ENCODE measurements at places on chromosomes 1 and 21.
A peak's percentile ranks its signal among the peaks of the same experiment; 100 is the strongest.

- DNase-seq, result no peak
Observed at GRCh38 chr21:32248571-32249461, 30.0 kb downstream of the MIS18A start.

DNA sequence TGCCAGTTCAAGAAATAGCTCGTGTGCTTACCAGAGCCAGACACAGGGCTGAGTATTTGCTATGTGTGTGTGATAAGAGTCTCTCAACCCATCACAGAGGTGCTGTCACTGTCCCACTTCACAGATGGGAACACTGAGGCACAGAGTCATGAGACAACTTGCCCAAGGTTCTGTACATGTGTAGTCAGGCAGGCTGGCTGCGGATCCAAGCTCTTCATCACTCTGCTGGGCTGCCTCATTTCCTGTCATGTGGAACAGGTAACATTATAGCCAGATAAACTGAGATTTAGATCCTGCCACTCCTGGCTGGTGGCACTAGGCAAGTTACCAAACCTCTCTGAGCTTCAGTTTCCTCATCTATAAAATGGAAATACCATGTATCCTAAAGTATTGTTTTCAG lies 77.8 kb downstream of the ITPKB start:
- no peak for DNase-seq

- DNase-seq, result no peak
Observed at GRCh38 chr1:64482720-64483119, 12.8 kb downstream of the CACHD1 start.

GRCh38 chr21:27408826-27409225 lies 441.9 kb upstream of the ADAMTS5 start:
- no peak for DNase-seq

- peak; percentile 28 for DNase-seq
Observed at GRCh38 chr1:240790856-240791255, 178.9 kb upstream of the GREM2 start.

DNA sequence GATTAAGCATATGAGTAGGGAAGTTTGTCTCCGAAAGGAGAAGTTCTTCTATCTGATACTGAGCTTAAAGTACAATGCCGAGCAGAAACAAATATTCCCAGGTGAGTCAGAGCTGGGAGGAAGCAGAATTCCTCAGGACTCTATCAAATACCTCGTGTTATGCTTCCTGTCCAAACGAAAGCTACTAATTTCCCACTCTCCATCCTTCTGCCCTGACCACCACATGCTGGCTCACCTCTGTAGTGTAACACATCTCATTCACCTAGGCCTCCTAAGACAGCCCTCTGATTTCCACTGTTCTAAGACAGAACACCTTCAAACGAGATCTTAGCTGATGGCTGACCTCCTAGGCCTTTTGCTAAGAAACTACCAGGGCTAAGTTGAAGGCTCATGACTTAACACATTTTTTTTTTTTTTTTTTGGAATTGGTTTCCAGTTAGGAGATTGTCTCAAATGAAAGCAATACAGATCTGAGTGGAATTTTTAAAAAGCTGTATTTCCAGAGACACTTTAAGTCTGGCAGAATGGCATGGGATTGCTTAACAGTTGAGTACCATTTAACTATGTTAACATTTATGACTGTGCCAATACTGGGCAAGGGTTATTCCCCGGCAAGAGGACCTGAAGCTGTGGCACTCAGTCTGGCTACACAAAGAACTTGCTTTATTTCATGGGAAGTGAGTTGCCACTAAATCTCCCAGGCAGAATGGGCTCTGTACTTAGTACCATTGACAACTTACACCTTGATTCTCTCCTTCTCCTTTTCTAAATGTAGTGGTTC lies 583.4 kb downstream of the DPYD start:
- DNase-seq, result no peak

DNA sequence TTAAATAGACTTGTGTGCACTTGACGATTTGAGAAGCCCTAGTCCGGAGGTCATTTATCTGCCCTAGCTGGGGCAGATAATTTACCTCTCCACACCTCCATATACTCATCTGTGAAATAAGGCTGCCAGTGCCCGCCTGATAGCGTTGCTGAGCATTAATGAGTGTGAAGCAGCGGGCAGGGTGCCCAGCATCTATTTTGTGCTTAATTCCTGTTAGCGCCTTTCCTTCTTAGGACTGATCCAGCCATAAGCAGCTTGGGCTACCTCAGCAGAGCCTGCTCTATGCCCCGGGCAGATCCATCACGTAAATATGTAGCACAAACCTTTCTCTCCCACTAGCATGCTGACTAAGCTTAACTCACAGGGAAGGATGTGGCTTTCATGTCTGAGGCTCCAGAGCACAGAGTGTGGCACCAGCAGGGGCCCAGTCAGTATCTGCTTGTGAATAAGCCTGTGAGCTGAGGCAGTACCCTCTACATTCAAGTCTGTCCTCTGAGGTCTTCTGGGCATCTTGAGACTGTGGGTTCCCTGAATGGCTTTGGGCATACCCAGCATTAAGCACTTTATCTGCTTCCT lies 21.5 kb upstream of the RNF187 start:
- no peak for DNase-seq

GRCh38 chr21:41362605-41363369 lies 960 bp downstream of the MX2 start:
- no peak for DNase-seq

DNA sequence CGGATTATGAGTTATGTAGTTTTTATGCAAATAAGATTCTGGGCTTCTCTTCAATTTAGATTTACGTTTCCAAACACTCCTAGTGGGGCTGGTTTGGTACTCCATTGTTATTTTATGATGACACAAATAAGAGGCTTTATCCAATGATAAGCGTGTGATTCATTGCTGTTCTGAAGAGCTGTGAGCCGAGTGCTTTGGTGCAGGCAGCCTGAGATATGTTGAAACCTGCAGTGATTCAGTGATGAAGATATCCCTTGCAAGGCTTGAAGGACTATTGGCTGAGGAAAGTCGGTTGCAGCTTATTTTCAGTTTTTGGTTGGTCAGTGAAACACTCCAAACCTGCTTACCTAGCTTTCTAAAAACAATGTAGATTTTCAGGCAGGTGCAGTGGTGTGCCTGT lies 112.2 kb downstream of the RYR2 start:
- no peak for DNase-seq

DNA sequence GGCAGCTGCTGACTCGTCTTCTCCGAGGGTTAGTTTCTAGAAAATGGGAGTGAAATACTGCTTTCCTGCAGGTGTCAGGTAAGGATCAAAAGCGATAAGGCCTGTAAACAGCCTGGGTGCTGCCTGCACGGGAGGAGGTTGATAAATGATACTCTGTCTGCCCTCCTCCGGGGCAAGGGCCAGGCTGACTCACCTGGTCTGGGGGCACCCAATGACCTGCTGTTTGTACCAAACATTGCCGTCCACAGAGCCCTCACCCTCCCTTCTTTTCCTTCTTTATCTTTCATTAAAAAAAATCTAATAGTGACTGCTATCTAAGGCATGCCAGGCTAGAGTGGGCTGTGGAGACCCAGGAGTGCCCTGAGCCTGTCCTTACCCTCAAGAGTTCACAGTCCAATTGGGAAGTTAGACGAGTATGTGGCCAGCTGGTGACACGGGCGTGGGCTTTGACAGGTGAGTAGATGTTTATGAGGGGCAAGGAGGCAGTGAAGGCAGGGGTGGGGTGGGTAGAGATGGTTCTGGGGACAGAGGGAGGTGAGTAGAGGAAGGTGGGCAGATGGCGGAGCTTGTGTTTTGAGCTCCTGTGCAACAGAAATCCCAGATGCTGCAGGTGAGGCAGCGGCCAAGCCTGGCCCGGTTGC lies 16.2 kb downstream of the EDN2 start:
- DNase-seq, result no peak

Measured in AG09309 (cell line).